ENCODE measurements at places on chromosomes 3 and 15. TPM values are rescaled to one million over a fixed set of nuclear protein-coding genes. Genes with fewer than 3 reads are reported as not detected.

GRCh38 chr3:182789371-182789770 lies 3.9 kb upstream of the ATP11B start:
- DNase-seq = no peak

- DNase-seq = no peak
Observed at GRCh38 chr3:48140336-48140757, 47.9 kb downstream of the CDC25A start.

DNA sequence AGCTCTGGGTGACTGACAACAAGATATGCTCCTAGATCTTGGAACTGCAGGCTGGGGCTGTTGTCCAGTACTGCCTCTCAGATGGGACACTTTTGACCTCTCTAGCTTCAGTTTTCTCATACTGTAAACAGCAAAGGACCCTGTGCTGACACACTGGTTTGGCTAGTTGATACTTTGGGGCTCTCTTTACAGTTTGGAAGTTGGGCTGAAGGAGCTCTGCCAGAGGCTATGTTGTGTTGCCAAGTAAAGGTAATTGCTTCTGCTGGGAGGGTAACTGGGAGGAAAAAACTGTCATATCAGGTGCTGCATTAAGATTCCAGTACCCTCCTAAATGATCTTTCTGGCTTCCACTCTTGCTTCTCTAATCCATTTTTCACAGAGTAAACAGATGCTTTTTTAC lies 54.0 kb downstream of the ISL2 start:
- no peak for DNase-seq

DNA sequence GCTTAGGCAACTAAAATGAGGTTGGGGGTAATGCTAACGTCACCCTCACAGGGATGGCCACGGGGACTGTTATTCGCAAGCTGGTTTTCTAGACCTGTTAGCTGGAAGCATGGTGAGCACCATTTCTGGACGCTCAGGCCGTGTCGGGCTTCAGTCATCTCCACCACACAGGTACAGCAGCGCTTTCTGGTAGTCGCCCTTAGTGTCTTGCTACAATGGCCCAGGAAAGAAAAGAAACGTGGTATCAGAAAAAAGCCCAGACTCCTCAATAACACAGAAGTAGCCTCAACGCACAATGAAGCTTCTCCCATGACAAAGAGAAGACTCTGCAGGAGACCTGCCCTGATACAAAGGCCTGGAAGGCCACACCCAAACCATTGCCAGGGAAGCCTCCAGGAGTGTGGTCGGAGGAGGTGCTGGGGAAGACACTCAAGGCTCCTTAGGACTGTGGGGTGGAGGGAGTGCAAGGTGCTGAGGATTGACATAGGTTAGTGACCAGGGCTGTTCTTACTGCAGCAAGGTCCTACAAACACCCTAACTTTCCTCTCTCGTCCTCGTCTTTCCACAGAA lies 50.2 kb downstream of the ANXA2 start:
- DNase-seq = no peak

DNA sequence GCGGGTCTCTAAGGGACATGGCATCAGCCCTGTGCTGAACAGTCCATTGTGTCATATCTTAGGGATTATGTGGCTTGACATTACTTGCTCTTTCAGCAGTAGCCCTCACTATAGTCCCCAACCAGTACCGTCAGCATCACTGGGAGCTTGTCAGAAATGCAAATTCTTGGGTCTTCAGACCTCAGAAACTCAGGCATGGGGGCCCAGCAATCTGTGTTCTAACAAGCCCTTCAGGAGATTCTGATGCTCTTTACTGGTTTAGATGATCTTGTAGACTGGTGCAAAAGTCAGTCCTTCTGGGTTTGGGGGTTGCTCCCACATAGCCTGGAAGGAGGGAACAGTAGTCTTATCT lies 39.0 kb upstream of the TRAK1 start:
- no peak for DNase-seq

GRCh38 chr3:125053304-125053699 lies 2.5 kb downstream of the HEG1 start:
- DNase-seq = no peak

GRCh38 chr15:90790057-90790456 lies 72.9 kb downstream of the BLM start:
- no peak for DNase-seq

GRCh38 chr3:183558495-183558894 lies 3.0 kb upstream of the KLHL6 start:
- no peak for DNase-seq

- no peak for DNase-seq
Observed at GRCh38 chr3:31645256-31645655, 112.5 kb downstream of the STT3B start.

GRCh38 chr3:113270068-113270467 lies 58.7 kb downstream of the BOC start:
- DNase-seq = no peak

GRCh38 chr3:184347321-184348056 lies 10.1 kb downstream of the FAM131A start:
- no peak for DNase-seq

- no peak for DNase-seq
Observed at GRCh38 chr3:156600834-156601233, 45.9 kb upstream of the SSR3 start.

DNA sequence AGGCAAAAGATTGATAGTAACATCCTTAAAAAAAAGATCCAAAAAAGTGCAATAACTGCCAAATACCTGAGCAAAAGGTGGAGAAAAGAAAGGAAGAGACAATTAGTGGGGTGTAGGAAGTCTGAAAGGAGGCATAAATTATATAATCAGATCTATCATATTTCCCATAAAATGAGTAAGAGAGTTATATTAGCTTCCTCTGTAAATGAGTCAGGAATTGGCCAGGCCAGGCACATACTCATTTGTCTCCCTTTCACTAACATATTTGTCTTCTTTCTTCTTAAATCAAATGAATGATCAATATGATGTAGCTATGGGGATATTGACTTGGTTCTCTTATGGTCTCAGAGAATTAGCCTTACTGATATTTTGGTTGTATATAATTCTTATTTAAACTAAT lies 292.3 kb upstream of the CADM2 start:
- no peak for DNase-seq

- DNase-seq = no peak
Observed at GRCh38 chr15:72671525-72671924, 14.5 kb downstream of the HIGD2B start.

GRCh38 chr3:64584179-64584578 lies 103.6 kb downstream of the ADAMTS9 start:
- DNase-seq = no peak

- no peak for DNase-seq
Observed at GRCh38 chr15:101242999-101243336, 8.9 kb downstream of the CHSY1 start.

DNA sequence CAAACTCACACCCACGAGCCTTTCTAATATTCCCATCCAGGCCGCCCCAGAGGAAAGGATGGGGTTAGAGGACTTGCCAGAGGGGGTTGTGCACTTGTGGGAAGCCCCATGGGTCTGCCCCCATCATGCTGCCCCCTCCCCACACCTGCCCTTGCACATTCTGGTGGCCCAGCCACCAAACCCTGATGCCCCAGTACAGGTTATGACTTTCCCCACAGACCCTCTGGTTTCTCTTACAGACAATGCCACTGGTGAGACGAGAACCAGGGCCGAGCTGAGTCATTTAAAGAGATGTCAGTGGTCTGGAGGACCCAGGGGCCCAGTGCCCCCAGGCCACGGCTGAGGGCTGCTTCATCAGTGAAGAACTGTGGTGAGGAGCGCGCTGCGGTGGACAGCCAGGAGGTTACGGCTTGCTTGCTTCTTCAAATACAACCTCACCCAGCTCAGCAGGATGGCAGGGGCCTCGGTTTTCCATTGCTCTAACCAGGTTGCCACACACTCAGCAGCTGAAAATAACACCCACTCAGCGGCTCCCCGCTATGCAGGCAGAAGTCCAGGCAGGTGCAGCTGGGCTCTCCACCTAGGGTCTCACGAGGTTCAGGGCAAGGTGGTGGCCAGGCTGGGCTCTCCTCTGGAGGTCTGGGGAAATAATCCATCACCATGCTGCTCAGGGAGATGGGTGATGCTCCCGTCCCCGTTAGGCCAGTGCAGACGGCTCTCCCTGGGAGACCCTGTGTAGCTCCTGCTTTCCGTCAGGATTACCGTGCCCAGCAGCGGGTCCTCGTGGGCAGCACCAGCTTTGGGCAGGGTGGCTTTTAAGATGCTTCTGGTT lies 13.8 kb upstream of the SNRPA1 start:
- no peak for DNase-seq

GRCh38 chr3:13347390-13347950 lies 72.7 kb downstream of the NUP210 start:
- no peak for DNase-seq

DNA sequence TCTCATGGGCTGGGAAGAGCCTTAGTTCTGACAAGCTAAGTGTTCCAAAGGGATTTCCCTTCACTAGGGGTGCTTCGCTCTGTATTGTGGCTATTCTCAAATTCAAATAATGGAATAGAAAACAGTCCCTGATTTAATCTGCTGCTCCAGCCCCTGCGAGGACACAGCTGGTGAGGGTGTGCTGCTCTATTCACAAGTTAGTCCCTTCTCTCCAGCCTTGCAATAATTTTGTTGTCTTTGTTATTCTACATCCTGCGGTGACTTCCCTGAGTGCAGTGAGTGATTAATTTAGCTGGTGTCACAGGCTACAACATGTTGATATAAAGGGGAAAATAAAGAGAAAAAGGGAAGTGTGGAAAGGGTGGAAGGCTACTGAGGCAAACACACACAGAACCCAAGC lies 180.5 kb upstream of the VEPH1 start:
- DNase-seq = no peak

DNA sequence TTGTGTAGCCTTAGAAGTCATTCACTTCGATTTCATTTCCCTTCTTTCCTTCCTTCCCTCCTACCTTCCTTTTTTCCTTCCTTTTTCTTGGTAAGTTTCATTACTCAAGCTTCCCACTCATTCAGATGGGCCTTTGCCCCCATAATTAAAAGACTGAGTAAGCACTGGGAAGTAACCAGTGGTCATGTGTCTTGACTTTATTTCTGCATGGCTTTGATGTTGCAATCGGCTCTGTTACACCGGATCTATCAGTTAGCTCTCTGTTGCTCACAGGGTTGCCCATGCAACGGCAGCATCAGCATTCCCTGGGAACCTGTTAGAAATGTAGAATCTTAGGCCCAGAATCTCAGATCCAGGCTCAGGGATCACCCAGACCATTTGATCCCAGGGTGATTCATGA lies 25.6 kb upstream of the LARS2 start:
- no peak for DNase-seq

DNA sequence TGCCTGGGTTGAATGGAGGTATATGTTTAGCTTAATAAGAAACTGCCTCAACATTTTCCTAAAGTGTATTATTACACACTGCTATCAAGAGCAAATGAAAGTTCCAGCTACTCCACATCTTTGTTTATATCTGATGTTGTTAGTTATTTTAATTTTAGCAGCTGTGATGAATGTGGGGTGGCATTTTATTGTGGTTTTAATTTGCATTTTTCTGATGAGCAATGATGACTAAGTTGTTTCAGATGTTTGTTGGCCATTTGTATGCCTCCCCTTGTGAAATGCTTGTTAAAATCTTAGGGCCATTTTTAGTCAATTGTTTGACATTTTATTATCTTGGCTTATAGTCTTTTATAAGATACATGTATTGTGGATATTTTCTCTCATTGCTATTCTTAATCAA lies 260.4 kb upstream of the SLCO3A1 start:
- DNase-seq = no peak

GRCh38 chr3:106452096-106452495 lies 583.3 kb upstream of the CBLB start:
- DNase-seq = no peak

- peak; percentile 58 for DNase-seq
Observed at GRCh38 chr3:177135841-177136492, 61.3 kb downstream of the TBL1XR1 start.

DNA sequence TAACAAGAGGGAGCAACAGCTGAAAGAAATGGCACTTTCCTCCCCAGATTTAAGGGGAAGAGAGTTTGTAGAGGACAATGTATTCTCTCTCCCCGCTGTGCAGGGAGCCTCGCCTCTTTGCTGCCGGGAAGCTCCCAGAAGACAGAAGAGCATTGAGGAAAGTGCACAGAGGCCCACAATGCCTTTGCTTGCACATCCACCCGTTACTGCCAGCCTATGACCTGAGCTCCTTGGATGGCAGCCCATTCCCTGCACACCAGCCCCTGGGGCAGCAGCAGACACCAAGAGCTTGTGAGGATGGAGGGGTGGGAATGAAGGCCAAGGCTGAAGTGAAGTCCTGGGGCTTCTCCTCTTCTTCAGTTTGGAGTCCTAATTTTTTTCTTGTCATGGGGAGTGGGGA lies 67.0 kb downstream of the CLDN11 start:
- no peak for DNase-seq

DNA sequence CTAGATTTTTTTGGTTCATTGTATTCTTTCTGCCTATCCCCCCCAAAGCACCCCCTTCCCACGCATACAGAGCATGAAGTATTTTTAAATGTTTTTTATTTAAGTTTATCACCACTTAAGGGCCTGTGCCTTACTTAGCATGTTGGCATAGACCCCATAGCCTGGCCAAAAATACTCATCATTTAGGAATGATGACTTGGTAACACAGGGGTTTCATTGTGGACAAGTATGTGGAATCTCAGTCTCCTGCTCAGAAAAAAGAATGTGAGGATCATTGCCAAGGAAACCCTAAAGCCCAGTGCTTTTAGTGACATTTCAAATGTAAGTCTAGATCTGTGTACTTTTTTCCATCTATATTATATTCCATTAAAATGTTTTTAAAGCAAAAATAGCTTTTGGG lies 146.3 kb downstream of the ALCAM start:
- DNase-seq = no peak

GRCh38 chr3:175486255-175486654 lies 627.1 kb downstream of the NAALADL2 start:
- no peak for DNase-seq

DNA sequence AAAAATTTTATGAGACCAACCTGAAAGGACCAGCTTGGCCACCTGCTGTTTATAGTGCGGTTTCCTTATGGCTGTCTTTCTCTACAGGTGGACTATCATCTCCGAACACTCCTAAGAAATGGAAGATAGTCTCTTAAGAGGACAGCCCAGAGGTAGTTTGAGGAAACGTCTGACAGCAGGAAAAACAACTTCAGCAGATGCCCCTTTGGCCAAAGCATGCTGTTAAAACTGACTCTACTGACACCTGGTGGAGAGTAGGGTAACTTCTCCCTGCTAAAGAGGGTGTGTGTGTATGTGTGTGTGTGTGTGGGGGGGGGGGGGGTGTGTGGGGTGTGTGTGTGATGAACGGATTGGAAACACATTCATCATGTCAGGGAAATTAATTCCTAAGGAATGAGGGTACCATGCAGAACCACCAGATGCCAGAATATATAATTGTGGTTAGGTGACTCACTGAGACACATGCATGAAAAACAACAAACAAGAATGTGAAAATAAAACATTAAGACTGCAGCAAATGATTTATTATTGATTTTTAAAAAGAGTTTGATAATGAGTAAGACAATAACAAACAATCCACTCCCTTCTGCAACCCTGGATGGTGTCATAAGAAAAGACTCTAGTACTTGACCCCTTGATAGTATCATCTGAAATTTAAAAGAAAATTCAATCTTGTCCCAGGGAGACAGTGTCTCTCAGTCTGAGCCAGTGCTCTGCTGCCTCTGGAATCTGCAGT lies 256.5 kb downstream of the THRB start:
- peak; percentile 74 for DNase-seq

- DNase-seq = no peak
Observed at GRCh38 chr3:113079218-113079961, 88.6 kb downstream of the GTPBP8 start.

The CHRM5 gene
- total RNA-seq = not detected

The CNOT10 gene
- total RNA-seq = 13.0 TPM

The FGD5 gene
- total RNA-seq = not detected

The SLC51B gene
- total RNA-seq = 0.64 TPM

The SLC9C1 gene
- total RNA-seq = not detected

The KCNAB1 gene
- total RNA-seq = not detected

The GPR156 gene
- total RNA-seq = 0.25 TPM

The COLQ gene
- not detected for total RNA-seq

The SNURF gene
- not detected for total RNA-seq

Data from HT-29 (cell line).